ENCODE measurements at places on chromosomes 1 and 21.

DNA sequence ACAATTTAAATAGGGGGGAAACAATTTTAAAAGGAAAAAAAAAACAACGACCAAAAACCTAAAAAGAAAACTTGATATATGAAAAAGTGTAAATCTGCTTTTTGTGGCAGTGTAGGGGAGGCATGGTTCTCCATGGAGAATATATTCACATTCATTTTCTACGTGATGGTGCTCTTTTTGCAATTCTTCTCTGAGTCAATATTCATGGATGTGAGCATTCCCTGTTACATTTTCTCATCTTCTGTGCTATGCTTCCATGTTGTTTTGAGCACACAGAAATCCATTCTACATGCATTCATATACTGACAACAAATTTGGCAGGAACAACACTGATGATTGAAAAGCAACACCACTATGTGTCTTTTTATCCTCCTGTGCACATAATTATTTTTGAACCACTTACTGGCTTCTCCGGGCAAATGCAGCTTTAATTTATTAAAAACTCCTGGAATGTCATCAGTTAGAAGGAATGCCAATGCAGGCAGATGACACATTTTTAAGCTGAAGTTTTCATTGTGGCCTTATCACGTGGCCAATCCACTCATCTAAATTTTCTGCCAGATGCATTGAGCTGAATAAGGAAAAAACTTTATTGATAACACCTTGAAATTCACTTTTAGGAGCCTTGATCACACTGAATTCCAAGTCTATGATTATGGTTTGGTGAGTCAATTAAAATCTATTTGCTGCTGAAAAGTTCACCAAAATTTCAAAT lies 590.6 kb downstream of the NUF2 start:
- no peak for DNase-seq

DNA sequence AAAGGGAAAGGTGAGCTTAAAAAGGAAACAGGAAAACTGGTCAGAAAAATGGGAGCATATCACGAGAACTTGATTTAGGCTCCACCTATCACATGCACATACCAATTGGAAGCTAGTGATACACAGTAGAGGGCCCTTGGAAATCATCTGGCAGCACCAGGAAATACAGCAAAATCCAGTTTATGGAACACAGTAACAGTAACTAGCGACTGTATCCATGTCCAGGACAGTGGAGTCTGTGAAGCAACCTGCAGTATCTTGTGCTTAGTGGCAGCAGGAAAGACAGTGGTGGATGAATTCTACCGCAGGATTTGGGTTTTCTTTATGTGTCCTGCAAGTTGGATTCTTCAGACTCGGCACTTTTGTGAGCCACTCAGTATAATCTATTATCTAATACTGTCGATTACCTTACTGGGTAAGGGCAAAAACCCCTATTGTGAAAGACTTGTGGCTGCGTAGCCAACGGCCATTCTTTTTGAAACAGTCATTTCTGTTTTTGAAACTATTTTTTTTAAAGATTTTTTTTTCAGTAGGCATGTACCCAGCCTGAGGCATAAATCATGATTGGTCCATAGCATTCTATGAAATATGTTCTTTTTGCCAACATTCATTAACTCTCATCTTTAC lies 1.6 kb upstream of the KDM4A start:
- DNase-seq: no peak

DNA sequence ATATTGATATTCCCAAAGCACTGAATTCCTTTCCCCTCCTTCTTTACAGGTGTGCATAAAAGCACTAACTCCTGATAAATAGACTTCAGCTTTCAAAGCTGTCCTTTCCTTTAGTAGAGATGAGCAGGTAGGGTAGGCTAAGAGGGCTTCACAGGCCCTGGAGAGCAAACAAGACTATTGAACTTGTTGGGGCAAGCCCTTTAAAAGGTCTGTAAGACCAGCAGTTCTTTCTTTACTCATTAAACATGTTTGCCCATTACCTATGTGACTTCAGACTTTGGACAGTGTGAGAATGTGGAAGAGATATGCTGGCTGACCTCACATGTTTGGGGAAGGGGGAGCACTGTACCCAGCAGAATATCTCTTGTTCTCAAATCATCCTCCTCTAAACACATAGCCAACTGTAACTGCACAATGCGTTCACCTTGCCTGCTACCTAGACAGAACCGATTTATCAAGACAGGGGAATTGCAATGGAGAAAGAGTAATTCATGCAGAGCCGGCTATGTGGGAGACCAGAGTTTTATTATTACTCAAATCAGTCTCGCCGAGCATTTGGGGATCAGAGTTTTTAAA lies 27.1 kb upstream of the HAO2 start:
- no peak for DNase-seq

- DNase-seq: no peak
Observed at GRCh38 chr1:234691567-234691966, 81.6 kb upstream of the IRF2BP2 start.

DNA sequence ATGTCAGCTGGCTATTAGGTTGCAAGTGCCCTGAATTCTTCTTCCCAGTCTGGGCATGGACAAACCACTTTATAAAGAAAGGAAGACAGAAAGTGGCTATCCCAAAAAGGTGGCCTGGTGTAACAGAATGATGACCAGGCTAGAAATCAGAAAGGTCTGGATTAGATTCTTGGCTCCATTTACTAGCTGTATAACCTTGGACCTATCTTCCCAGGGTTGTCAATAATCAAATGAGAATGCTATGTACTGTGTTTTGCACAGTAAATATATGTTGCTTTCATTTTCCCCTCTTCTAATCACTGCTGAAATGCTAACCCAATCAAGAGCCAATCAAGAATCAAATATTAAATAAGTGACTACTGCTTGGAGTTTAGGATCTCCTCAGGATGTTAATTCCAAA lies 20.4 kb downstream of the RNF19B start:
- no peak for DNase-seq

DNA sequence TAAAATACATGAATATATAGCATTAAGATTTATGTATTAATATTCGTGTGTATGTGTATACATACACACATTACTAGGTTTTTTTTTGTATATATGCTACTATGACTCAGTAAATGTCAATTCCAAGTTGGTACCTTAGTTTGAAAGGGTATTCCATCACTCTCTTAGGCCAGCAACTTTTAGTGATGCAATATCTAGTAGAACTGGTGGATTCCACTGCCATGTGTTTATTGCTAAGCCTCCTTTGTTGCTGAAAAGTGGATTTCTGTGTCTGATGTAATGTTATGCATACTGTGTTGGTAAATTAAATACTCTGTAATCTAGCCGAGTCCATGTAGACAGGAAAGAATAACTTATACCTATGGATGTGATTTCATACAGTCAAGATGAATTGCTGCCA lies 16.9 kb upstream of the COL11A1 start:
- no peak for DNase-seq

GRCh38 chr1:2882966-2883696 lies 81.6 kb upstream of the TTC34 start:
- no peak for DNase-seq

- no peak for DNase-seq
Observed at GRCh38 chr1:117600966-117601365, 4.9 kb upstream of the TENT5C start.

Data from NCI-H1436 (cell line).